ENCODE measurements at places on chromosomes 4 and X.
A peak's percentile ranks its signal among the peaks of the same experiment; 100 is the strongest.

- no peak for DNase-seq
These were observed 9.1 kb upstream of the FAM149A start for GRCh38 chr4:186095406-186095805.

DNA sequence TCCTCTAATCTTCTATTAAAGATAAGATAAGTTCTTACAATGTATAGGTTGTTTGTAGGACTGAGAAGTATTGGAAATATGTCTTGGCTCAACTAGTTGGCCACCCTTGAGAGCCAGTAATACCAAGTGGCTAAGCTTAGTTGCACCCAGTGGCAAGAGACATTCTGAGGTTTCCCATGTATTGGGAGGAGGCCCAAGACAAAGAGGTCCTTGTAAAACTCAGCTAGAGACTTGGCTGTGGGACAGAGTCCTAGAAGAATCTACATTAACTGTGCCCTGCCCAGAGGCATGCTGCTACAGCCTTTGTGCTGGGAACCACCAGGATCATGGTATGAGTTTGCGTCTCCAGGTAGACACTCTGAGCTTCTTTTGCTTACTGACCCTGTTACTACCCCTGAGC lies 41.9 kb upstream of the SLC4A4 start:
- DNase-seq, result no peak

DNA sequence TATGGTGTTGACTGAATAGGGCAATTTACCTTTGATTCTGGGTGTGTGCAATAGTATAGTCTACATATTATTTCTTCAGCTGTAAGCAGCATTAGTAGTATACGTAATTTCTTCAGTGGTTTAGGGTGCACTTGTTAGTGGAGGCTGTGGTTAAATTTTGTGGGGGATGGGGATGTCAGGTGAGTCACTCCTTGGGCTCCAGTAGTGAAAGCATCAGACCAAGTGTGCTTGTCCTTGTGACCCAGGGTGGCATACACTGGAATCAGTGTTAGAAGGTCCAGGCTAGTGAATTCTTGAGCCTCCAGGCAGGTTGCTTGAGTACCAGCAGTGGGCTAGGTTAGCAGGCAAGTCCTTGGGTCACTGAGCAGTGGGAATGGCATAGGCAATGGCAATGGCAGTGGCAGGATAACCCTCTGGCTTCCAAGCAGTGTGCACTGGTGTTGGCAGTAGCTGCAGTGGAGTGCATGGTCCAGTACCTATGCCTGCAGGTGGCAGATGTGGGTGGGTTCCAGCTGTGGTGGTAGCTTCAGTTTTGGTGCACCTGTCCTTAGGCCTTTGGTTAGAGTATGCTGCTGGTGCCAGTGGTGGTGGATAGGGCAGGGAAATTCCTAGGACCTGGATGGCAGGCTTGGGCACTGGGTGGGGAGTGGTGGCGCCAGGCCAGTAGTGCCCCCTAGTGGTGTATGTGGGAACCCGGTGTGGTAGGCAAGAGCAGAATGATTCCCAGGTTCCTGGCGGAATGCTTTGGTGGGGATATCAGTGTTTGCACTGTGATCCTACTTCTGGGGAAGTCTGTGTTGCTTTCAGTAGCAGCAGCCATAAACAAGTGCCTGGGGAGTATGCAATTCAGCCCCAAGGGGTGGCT lies 531.0 kb downstream of the SMARCA1 start:
- no peak for DNase-seq

GRCh38 chr4:30619679-30620078 lies 100.5 kb upstream of the PCDH7 start:
- no peak for DNase-seq

DNA sequence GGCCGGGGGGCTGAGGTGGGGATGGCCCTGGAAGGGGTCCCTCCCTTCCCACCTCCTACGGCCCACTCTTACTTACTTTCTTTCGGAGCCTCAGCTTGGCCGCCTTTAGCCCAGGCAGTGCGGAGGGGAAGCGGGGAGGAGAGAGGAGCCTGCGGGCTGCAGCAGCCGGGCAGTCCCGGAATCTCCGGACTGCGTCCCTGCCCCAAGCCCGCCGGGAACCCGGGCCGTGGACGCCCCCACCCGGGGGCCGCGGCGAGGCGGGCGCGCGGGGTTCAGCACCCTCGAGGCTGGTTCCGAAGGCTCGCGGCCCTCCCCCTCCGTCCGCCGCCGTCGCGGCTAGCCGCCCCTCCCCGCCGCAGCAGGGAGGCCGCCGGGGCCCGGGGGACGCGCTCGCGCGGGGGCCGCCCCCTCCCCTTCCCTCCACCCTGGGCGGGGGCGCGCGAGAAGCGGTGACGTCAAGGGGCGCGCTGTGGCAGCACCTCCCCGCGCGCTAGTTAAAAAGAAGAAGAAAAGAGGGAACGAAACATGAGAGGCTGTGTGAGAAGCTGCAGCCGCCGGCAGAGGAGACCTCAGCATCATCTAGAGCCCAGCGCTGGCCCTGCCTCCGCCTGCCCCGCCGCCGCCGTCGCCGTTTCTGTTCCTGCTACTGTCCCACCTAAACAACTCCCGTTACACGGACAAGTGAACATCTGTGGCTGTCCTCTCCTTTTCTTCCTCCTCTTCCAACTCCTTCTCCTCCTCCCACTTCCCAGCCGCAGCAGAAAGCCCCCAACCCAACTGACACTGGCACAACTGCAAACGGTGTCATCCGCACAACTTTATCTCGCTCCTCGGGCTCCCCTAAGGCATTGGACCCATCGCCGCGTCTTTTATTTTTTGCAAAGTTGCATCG lies at the start of gene HHIP:
Gene HHIP (plus strand): TSS at position 526 of the 892 bp plus-strand sequence. CDS start 520 bp downstream, outside the sequence.
- no peak for DNase-seq

DNA sequence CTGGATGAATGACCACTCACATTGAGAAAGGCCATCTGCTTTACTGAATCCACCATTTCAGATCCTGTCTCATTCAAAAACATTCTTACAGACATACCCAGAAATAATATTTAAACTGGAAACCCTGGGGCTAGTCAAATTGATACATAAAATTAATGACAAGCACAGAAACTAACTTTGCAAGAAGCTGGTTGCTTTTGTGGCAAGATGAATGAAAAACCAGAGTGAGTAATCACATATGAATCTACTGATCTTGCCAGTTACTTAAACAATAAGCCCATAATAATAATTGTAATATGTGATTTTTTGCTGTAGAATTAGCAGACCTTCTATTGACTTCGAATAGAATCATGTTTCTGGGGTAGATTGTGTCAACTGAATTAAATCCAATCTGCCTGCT lies 235.1 kb downstream of the PPARGC1A start:
- DNase-seq, result no peak

DNA sequence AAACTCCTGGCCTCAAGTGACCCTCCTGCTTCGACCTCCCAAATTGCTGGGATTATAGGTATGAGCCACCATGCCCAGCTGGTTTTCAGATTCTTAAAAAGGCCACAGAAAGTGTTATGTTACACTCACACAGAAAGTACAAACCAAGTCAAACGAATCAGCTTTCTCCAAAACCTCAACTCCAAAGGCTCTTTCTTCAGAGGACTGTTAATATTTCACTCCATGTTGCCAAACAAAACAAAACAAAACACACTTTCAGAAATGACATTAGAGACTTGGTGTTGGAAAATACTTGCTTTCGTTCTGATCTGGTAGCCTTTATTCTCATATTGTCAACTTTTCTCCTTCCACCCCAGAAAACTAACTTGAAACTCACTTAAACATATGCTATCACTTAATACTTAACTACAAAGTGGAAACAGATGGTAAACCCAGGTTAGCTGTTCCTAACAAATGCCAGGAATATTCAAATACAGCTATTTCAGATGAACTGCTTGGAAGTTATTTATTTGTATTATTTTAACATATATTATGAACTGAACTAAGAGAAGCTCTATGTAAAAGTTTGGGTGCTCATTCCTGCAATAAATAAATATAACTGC lies 34.7 kb downstream of the RLIM start:
- DNase-seq, result no peak

GRCh38 chr4:53432528-53433424 lies 55.3 kb downstream of the FIP1L1 start:
- DNase-seq, result no peak

GRCh38 chrX:103063918-103064434 lies at the start of gene BEX1:
Gene BEX1 (minus strand): TSS chrX:103064171. CDS start chrX:103063274, 897 bp downstream.
- DNase-seq, result no peak

DNA sequence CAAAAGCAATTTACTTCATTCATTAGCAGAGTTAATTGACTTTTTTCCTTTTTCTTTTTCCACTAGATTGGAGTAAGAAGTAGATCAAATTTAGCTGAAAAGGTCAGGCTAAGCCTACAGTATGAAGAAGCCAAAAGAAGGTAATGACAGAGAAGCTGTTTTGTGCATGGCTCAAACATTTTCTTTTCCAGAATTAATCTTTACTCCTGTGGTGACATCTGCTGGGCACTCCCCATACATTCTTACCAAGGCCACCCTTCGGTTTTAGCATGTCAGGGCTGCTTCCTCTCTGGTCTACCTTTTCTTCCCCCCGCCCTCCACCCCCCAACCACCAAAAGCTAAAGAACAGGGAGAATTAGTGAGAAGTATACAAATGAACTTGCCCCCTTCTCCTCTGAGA lies 70.2 kb downstream of the CLDN22 start:
- no peak for DNase-seq

GRCh38 chrX:111649638-111650037 lies 31.3 kb upstream of the ALG13 start:
- DNase-seq, result no peak

GRCh38 chrX:49190821-49191573 lies 4.8 kb upstream of the PRICKLE3 start:
- DNase-seq, result peak; percentile 68

DNA sequence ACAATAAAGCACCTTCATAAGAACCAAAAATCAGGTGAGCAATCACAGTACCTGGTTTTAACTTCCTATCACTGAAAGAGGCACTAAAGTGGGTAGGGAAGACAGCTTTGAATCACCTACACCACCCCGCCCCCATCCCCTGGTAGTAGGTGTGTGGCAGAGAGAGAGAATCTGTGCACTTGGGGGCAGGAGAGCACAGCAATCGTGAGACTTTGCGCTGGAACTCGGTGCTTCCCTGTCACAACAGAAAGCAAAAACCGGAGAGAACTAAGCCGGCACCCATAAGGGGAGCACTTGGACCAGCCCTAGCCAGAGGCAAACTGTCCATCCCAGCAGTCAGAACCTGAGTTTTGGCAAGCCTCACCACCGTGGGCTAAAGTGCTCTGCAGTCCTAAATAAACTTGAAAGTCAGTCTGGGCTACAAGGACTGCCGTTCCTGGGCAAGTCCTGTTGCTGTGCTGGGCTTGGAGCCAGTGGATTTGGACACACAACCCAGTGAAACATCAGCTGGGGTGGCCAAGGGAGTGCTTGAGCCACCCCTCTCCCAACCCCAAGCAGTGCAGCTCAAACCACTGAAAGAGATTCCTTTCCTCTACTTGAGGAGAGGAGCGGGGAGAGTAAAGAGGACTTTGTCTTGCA lies 32.1 kb downstream of the NDUFB11 start:
- no peak for DNase-seq

DNA sequence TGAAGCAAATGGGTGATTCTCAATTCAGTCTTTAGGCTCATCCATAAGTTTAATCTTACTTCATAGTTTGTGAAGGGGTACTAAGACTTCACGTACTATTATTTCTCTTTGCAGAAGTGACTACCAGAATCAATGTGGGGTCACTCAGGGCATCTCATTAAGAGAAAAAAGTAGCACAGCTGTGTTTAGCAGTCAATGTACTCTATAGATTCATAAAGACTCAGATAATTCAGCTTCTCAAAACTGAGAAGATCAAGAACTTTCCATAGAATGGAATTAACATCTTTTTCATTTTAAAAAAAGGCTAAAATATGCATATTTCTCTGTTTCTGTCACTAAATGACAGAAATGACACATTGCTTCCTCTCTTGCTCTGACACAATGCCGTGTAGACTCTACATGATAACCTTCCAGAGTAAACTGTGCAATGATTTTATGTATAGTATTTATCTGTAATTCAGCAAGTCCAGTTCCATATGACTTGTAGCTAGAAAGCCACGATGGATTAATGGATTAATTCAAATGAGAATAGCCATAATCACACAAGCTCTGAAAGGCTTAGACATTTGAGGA lies 20.3 kb upstream of the LSM6 start:
- no peak for DNase-seq

DNA sequence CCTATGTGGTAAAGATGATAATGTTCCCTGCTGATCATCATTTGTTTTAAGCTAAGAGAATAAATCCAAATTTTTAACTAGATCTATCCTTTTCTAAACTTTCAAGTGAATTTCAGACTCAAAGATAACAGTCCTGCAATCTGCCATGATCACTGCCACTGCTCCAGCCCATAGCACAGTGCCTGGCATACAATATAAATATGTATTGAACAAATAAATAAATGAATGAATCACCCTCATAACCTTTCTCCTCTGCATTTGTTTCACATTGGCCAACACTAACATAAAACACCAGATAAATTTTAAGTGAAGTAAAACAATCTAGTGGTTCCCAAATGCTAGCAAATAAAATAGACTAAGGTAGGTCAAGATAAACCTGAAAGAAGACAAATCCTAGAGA lies 439.0 kb downstream of the GPM6A start:
- no peak for DNase-seq

DNA sequence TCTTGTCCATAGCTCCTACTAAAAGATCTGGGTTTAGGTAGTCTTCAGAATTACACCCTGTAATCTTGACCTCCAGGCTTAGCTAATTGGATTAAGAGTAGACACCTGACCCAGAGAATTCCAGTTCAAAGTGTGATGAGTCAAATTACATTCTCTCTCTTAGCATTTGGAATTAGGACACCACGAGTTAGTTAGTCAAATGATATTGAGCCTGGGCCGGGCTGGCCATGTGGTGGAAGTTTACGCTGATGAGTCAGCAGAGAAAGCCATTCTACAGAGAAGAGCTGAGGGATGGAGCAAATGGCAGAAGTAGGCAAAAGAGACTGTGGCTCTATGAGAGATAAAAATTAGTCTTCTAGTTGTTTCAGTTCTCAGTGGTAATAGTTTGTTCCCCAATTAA lies 31.1 kb downstream of the CEP44 start:
- no peak for DNase-seq
